Neural progenitor cell (in vitro differentiated cells): ENCODE measurements at places on chromosomes 2 and 18.

DNA sequence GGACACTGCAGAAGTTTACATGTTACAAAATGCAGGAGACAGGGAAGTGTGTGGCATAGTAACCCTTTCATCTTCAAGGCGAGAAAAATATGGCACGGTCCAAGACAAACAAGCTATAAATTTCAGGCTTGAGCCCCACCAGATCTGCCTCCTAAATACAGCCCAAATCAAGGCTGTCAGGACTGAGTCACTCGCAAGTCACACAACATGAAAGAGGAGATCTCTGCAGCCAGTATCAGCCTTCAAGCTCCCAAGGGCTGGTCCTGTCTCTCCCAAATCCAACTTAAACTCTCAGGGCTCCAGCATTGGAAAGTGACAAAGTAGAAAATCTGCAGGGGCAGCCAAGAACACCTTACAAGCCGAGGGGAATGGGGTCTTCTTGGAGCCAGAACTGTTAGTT, 106.3 kb upstream of the GATA6 start:
- no peak for DNase-seq

DNA sequence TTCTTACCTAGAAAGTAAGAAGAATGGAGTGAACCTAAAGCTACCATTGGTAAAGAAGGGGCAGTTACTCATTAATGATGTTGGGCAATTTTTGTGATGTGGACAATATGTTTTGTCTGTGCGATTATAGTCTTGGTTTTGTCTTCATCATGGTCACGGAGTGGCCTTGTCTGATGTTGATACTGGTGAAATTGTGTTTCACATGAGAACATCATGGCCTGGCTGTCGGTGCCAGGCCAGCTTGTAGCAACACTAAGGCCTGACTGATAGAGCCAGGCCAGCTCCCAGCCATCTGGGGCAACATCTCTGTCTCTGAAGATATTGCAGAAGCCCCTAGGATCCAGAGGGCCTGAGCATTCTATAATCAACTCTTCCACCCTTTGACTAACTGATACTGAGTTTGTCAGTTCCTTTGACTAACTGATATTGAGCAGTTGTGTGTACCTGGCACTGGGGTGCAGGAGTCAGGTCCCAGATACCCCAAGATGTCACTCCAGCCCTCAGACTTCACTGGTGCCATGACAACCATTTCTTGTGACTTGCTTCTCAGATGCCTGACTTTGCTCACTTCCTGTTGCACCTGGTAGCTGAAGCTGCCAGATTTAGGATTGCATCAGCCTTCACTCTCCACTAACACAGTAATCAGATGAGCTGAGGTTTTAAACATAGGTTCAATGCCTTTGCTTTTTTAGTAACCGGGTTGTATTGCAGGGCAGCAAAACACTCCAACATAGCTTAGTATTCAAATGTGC, 62.5 kb downstream of the RPIA start:
- no peak for DNase-seq

DNA sequence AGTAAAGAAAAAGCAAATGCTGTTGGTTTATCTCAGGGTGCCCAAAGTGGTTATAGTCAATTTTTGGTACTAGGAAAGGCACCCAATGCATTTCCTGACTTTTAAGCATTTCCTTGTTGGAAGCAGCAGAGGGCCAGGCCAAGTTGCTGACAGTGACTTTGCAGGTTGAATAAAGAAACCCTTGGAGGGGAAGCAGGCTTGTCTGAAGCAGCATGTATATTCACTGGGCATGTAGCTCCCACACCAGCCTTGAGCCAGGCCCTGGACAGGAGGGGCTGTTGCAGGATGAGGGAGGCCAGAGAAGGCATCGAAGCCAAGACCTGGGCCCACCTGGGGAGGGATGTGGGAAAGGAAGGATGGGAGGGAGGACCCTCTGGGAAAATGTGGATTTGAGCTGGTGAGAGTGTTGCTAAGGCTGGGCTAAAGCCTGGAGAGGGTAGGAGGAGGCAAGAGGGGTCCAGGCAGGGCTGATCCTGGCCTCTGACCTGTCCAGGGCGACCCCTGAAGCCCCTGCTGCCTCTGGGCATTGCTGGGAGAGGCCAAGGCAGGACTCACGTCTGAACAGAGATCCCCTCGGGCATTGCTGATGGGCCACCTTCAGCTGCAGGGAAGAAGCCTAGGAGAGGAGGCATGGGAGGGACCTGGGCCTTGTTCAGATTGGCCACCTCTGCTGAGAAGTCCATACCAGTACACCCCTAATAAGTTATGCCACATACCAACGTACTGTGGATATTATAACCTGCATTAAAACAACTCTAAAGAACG, 79.6 kb downstream of the STPG4 start:
- DNase-seq = no peak

DNA sequence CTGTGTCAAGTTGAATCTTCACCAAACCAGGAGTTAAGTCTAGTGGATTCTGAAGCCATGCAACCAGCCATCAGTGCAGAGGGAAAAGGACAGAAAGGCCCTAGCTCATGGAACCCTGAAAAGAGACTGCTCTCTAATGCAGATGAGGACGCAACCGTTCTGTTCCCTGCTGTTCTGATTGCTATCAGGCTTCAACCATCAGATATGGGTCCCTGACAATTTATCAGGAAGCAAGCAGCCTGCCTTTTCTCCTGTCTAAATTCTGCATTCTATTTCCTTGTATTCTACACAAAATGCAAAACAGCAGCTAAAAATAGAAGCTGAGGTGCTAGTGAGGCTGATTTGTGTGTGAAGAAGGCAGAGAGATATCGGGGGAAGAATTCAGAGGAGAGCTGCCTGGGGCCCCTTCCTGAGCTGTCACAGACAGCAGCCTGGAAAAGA, 68.4 kb upstream of the RTN4 start:
- no peak for DNase-seq

DNA sequence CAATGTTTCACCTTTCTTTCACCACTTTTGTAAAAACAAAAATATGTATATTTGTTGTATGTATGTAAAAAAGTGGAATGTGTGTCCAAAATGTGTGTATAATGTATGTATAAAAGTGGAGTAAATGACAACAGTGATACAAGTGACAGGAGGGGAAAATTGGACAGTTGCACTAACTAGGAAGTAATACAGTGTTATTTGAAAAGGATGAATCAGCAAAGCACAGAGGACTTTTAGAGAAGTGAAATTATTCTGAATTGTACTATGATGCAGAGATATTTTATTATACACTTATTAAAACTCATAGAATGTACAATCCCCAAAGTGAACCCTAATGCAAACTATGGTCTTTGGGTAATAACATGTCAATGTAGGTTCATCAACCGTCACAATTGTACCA, 331.3 kb upstream of the CNTNAP5 start:
- no peak for DNase-seq

- no peak for DNase-seq
Observed at GRCh38 chr2:7726989-7727388, 809.8 kb downstream of the RNF144A start.

DNA sequence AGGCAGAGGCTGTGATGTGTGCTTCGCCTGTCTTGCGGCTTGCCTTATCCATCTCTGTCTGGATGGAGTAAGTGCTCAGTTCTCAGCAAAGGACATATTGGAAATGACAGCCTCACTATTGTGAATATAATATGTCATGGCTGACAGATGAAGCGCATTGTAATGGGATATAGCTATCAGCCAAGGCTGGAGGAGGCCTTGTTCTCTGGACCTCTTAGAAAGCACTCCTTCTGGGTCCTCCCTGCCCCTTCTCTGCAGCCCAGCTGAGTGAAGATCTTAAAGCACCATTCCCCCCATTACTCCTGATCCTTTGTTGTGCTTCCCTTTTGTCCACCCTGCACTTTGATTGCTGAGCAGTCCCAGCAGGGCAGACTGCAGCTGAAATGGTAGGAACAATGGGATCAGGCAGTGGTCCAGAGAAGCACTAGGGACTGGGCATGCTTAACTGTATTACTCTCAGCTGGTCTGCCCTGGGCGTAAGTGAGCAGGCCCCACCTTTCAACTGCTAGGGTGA, 265.3 kb downstream of the SETBP1 start:
- DNase-seq = peak; percentile 84

DNA sequence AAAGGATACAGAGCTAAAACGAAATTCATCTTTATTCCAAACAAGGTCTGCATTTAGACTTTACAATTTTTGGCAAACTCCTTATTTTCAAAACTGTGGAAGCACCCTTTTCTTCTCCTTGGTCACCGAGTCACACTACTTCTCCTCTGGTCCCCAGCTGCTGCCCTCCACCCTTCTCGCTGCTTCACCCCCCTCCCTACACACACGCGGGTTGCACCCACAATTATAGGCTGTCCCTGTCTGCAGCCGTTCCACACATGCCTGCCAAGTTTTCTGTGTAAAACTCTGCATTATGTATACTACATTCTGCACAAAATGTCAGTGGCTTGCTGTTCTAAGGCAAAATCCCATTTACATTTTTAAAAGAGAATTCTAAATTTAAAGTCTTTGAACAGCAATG, 63.5 kb downstream of the PTPN2 start:
- DNase-seq = no peak

DNA sequence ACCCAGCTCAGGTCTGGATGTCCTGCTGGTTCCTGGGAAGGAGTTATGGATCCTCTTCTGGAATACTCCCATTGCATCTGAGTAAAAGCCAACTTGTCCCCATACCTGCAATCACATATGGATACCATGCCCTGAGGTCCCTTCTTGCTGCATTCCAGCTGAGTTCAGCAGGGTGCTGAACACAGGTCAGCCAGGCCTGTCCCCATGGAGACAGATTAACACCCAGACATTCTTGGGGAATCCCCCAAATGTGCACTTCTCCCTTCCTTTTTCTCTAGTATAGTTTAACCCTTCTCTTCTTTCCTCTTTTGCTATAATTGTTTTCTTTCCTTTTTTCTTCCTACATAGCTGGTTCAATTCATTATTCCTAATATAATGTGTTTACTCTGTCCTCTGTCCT, 799.6 kb upstream of the HS6ST1 start:
- DNase-seq = no peak

DNA sequence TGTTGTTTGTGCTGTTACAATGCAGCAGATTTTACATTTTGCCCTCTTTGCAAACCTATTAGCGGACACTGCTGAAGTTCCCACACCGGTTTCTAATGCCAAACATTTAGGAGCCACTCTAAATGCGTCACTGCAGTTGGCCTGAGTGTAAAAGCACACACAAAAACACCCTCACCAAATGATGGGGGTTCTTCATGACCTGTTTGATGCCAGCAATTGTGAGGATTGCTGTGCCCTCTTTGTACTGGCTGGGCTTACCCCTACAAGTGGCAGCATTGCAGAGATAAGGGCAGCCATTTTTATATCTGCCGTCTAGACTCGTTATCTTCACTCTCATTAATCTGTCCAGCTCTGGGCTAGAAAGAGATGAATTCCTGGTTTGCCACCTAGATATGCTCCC, 85.3 kb downstream of the NRP2 start:
- DNase-seq = no peak

GRCh38 chr2:120793682-120794403, 58.2 kb downstream of the GLI2 start:
- no peak for DNase-seq

- DNase-seq = no peak
Observed at GRCh38 chr2:164910101-164910899, 45.0 kb downstream of the SLC38A11 start.

DNA sequence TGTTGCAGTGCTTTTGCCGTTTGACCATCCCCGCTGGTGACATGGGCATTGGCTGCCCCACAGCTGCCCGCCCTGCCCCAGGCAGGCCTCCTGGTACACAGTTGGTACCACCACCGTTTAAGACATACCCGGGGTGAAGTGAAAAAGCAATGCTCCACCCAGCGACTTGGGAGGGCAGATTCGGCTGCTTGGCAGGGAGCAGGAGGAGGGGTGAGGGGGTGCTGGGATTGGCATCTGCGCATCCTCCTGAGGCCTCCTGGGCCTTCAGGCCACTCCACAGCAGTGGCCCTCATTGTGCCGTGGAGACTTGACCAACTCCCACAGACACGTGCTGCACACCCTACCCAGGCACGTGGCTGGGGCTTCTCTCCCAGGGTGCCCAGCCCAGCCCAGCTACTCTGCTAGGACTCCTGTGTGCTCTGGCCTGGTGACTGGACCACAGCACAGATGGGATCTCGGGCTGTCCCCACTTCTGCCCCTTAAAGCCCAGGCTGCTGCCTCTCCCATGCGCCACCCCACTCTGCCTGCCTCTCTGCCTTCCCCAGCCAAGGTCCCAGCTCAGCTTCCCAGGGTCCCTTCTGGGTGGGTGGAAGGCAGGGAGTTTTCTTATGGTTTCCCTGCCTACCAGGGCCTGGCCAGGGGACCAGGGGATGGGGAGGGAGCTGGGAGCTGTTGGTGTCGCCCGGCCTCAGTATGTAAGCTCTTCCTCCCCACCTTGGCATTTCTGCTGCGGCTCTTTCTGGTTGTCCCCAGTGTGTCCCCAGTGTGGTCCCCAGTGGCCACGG, 157.0 kb upstream of the HS6ST1 start:
- peak; percentile 1 for DNase-seq

- no peak for DNase-seq
Observed at GRCh38 chr2:102843764-102844443, 82.1 kb downstream of the TMEM182 start.

DNA sequence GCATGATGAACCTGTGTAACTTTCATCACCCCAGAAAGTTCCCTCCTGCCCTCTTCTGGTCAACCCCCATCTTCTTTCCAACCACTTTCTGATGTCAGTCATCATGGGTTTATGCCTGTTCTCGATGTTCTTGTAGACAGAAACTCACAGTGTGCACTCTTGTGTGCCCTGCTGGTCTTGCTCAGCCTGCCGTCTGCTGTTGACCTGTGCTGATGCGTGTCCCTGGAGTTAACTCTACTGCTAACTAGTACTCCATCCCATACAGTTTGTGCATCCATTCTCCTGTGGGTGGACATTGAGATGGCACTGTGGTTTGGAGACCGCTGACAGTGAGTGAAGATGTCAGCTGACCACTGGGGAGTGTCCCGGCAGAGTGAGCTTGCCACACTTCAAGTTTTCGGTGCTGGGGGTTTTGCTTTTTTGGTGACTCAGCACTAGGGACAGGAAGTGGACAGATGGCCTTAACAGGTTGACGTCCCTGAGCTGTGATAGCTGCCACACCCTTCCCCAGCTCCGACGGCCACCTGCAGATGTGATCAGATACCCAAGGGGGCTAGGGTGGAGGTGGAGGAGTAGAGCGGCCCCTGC, 14.8 kb downstream of the KLHL29 start:
- DNase-seq = no peak

DNA sequence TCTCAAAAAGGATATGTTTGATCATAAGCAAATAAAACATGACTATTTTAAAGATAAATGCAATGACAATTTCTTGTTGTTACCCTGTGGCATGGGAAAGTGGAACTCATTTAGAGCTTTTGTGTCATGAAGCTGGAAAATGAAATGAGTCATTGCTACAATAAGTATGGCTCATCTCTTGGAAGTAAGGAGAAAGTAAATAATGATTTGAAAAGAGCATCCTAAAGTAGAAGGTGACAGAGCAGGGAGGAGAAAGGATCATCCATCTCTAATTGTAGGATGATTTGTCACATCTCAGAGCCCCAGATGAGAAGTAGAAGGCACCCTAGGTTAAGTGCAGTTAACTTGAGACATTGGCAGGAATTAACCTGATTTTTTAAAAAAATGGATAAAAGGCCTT, 200.5 kb downstream of the CPS1 start:
- DNase-seq = no peak
